ENCODE measurements at places on chromosomes 6 and 20.

DNA sequence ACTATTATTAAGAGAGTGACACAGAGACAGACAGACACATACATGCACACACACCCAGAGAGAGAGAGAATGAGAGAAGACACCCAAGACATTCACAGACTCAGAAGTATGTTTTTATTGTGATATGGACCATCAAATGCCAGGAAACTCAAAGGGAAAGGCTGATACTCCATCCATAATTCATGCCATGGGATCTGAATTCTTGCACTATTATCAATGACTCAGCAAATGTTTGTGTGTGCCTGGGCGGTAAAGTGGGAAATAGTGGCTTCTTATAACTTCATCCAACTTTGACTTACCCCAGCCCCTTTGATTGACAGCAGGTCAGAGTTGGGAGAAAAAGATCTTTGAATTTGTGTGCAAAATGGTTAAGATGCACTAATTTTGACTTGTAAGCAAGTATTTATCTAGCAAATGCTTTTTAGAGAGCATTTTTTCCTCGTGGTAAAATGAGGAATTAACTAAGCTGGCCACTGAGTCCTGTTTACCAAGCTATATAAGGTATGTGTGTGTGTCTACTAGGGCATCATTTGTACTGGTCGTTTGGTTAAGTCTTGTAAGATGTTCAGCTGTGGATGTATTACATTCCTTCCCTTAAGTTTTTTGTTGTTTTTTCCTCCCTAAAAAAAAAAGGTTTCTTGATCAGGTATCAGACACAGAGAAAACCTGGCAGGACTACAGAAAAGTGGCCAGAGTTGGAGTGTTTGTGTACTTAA, 3.0 kb upstream of the CCN2 start:
- no peak for DNase-seq

- no peak for DNase-seq
These were observed 68.2 kb upstream of the SUPT3H start for GRCh38 chr6:45445749-45446549.

GRCh38 chr6:2476376-2476775, 231.0 kb upstream of the GMDS start:
- no peak for DNase-seq

DNA sequence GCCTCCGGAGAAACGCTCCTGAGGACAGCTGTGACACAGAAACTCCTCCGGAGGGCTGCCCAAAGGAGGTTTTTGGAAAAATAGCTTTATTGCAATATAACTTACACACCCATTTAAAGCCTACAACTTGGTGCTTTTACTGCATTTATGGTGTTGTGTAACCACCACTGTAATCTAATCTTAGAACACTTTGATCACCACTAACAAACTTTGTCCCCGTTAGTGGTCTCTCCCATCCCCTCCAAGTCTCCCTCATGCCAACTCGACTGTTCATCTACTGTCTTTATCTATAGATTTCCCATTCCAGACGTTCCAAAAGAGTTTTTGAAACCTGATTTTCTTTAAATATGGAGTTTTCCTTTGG, 62.8 kb downstream of the SYNJ2 start:
- no peak for DNase-seq

GRCh38 chr6:155089746-155090145, 94.6 kb downstream of the TIAM2 start:
- DNase-seq: no peak

GRCh38 chr6:42118162-42119001, 24.0 kb downstream of the C6orf132 start:
- no peak for DNase-seq

DNA sequence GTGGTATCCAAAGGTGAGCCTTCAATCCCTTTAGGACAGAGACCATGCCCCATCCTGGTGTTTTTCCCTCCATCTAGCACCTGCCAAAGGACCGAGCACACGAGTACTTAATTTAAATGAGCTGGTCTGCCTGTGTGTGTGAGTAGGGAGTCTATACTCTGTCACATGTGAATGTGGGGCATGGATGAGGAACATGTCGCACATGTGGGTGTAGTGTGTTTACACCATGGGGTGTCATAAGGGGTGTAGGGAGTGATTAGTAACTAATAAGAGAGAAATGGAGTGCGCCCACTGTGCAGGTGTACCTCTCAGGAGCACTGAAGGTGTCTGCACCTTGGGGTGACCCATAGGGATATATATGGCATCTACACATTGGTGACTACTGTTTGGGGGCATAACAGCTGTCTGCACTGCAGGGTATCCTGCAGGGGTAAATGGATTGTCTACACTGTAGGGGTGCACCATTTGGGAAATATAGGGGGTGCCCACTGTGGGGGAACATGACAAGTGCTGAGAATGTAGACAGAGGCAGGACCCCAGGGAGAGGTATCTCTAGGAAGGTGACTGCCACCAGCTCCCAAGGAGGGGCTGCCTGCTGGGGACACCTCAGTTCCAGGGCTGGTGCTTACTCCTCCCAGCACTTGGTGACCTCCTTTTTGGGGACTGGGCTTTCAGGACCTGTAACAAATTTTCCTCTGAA, 53.5 kb downstream of the EBF4 start:
- DNase-seq: peak; percentile 33

DNA sequence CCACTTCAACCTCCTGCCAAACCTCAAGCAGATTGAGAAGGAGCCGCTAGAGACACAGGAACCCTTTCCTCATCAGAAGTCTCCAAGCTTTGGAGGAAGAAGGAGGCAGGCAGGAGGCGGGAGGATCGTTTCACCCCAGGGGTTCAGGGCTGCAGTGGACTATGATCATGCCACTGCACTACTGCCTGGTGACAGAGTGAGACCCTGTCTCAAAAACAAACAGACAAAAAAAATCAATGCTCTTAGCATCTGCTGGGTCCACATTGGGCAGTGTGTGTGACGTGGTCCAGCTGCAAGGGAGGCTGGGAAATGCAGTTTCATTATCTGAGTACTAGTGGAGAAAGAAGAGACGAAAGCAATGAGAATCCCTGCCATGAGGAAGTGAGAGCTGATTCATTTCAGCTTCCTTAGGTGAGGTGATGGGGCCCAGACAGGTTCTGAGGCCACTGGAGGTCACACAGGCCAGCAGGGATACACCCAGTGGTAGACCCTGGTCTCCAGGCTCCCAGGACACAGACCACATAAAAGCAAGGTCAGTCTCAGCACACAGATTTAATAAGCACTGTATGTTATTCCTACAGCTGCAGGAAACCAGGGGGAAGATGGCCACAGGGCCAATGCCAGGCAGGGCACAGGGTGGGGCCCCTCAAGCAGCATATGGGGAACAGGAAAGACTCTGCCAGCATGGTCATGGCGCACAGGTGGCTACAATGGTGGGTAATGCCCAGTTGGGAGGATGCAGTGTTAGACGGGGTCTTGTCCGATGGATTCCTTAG, 4.3 kb downstream of the GFRA4 start:
- peak; percentile 48 for DNase-seq

DNA sequence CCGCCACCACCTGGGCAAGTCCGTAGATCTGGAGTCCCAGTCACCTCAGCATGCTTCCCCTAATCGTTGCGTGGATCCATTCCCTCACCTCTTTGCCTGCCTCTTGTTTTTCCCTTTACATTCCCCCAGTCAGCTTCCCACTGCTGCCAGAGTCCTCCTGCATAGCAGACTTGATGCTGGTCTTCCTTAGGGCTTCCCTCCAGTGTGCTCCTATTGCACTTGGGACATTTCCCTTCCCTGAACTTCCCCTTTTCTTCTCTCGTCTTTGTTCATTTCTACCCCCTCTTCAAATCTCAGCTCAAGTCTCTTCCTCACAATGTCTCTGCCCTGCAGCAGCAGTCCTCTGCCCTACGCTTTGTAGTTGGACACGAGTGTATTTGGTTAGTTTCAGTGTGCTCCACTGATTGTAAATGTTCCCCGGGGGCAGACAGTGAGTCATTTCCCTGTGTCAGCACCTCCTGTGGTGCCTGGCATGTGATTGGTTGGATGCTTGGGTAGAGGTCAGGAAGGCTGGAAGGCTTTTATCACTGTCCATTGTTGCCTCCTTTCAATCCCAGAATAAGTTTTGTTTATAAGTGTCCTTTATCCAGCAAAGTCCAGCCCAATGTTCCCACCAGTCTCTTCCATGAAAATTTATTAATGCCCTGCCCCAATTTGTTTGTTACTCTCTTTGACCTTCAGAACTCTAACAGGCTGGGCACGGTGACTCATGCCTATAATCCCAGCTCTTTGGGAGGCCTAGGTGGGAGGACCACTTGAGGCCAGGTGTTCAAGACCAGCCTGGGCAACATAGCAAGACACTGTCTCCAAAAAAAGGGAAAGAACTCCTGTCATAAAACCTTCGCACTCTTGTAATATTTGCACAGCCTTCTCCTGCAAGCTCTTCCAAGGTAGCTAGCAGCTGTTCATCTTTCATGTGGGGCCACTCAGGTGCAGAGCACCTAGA, 38.3 kb downstream of the FAM120B start:
- DNase-seq: no peak

DNA sequence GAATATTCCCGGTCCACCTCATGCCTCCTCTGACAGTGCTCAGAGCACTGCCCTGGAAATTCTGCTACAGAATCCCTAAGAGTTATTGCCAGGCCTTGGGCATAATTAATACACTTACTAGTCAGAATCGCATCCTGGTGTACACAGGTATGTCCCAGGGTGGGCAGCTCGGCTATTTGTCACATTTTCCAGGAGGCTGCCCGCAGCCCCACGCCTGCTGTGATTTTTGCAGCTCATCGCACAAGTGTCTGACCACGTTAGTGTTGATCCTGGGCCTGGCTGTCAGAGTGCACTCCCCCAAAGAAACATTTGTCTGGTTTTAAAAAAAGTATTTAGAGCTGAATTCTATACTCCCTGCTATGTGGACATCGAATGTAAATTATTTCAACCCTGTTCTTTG, 105.4 kb downstream of the CD83 start:
- no peak for DNase-seq

DNA sequence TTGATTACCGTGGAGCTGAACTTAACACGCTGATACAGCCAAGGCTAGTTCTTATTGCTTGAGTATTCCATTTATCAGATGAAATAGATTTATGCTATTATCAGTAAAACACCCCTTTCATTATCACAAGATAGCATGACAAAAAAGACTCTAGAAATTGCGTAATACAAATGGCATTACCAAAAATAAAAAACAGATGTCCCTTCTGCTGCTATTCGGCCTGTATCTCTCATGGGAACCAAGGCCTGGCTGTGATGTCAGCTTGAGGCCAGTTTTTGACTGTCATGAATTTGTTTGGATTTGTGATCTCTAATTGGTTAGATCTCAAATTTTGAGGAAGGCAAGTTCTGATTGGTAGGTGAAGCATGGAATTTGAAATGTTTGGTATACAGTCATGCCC, 25.2 kb downstream of the MEI4 start:
- no peak for DNase-seq

DNA sequence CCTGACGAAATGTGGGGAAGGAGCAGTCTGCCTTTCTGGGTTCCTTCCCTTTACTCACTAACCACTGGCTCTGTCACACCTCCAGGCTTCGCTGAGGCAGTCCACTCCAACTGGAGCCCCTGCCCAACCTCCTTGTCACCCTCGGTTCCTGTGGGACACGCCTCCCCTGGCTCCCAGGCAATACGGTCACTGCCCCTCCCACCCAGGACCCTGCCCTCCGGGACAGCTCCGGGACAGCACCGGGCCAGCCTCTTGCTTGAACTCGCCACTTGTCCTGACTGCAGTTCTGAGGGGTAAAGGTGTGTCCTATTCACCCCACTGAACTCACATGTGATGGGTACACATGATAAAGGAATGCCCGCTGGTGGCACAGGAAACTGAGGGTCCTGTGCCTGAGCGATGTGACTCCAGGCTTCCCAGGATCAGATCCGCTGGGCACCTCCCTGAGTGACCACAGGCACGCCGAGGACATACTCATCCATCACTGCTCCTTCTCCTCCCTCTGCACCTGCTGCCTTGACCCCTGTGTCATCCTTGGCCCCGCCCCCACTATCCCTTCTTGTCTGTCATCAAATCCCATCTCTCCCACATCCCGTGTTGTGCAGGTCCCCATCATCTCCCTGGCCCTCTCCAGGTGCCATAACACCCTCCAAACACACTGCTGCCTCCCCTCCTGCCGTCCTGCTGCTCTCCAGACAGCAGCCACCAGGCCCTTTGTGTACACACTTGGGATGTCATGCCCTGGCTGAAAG, 7.9 kb downstream of the SDCBP2 start:
- no peak for DNase-seq

- no peak for DNase-seq
These were observed 11.0 kb upstream of the ZNF337 start for GRCh38 chr20:25707695-25708094.

DNA sequence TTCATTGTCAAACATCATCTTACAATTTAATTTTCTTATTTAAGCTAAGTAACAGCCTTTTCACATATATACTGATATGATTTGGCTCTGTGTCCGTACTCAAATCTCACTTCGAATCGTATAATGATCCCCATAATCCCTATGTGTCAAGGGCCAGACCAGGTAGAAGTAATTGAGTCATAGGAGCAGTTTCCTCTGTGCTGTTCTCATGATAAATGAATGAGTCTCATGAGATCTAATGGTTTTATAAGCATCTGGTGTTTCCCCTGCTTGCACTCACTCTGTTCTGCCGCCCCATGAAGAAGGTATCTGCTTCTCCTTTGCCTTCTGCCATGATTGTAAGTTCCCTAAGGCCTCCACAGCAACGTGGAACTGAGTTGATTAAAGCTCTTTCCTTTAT, 25.1 kb upstream of the CMTR1 start:
- DNase-seq: no peak

- DNase-seq: no peak
These were observed 108.2 kb upstream of the SALL4 start for GRCh38 chr20:51910321-51911050.

GRCh38 chr6:169957351-169957963, 206.0 kb downstream of the ERMARD start:
- peak; percentile 33 for DNase-seq

DNA sequence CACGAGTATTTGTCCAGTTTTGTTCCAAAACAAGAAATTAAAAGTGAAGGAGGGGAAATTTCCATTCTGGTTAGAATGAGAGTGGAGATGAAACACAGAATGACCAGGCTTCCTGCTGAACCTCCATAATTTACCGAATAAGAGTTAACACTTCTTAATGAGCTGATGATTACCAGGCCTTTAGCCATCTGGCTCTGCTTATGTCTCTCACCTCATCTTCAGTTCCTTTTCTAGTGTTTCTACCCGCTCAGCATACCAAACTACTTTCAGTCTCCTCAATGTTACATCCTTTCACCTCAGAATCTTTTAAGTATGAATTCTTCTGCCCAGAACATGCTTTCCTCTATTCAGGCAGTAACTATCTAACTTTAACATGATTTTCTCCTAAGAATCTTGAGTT, 209.0 kb upstream of the RSPO3 start:
- no peak for DNase-seq

DNA sequence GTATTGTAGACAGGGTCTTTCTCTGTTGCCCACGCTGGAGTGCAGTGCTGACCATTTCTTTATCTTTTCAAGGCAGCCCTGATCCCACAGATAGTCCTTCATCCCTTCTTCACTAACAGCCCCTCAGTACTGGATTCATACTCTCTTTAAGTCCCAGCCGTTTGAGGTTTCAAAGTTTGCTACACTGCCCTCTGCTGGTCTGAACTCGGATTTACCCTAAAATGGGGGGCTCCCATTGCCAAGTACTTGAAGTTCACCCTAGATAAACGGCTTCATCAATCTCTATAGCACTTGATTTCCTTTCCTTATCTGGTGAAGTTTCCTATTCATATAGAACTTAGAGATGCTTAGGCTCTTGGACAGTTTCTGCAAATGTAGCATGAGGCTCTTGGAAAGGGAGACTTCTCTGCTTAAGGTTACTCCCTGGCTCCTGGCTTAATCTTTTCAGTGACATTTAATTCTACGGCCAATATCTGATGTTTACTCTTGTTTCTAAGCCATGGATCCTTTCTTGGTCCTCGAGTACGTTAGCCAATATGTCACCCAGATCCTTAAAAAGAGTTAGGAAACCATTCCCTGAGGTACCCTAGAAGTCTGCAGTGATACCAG, 21.4 kb upstream of the PREP start:
- DNase-seq: peak; percentile 79

GRCh38 chr6:33971580-33971979, 167.8 kb upstream of the MLN start:
- DNase-seq: no peak

Measured in activated CD8-positive, alpha-beta memory T cell treated with anti-CD3 and anti-CD28 coated beads, Interleukin-2, amount 50 U/mL, for 48 hours (primary cell).